ENCODE measurements at places on chromosomes 2 and 18. TPM values are rescaled to one million over a fixed set of nuclear protein-coding genes. Genes with fewer than 3 reads are reported as not detected.

DNA sequence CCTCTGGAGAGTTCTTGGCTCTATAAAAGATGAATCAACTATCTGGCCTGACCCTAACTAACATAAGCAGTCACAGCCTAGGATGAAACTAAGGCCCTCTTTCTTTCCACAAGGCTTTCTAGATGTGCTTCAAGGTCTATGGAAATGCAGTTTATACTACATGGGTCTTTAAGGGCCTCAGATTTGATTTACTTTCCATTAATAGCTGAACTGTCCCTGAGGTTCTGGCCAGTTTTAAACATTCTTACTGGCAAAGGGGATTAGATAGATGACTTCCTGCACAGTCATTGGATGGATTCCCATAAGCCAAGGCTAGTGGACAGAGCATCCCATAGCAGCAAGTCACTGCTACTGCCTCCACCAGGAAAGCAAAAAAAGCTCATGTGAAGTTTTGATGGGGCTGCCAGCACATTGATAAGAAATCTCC, 38.1 kb upstream of the LCLAT1 start:
- DNase-seq = no peak

DNA sequence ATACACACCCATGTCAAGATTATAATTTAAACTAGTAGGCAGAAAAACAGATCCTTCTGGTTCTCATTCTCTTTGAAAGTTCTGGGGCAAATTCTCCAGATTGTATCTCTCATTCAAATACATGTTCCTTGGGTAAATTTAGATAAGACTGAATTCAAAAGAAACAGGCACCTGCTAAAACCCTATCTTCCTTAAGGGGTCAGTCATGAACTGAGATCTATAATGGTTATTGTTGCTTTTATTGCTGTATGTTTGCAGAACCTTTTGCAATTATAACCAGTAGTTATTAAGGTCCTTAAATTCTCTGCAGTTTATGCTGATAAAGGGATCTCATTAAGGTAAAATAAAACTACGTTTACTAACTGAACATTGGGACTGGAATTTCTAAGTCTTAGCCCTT, 83.5 kb downstream of the MYO5B start:
- no peak for DNase-seq

DNA sequence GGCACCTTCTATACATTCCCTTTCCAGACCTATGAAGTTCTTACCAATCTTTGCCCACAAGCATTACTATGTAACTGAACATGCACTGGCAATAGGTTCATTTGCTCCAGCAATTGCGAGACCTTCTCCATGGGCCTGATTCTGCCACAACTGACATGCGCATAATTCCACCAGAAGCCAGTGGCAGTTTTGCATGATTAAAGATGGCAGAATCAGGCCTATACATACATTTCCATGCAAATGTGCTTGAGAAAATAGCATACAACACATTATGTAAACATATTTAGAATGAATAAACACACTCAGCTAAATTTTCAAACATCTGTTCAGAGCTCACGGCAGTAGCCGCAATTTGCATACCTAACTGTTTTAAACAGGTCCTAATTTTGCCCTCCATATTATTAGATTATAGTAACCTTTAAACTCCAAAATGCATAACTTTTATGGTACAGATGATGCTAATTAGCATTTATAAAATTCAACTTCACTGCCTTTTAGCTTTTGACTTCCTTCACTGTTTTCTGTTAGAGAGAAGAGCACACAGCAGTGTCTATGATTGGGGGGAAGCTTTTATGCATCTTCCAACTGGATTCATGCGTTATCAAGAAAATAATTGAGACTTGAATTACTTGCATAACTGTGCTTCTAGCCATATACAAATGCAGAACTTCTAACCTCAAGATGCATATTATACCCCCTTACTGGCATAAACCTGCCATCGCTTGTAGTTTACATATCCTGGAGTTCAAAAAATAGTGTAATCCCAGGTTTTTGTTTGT, 155.3 kb upstream of the CDH19 start:
- no peak for DNase-seq

DNA sequence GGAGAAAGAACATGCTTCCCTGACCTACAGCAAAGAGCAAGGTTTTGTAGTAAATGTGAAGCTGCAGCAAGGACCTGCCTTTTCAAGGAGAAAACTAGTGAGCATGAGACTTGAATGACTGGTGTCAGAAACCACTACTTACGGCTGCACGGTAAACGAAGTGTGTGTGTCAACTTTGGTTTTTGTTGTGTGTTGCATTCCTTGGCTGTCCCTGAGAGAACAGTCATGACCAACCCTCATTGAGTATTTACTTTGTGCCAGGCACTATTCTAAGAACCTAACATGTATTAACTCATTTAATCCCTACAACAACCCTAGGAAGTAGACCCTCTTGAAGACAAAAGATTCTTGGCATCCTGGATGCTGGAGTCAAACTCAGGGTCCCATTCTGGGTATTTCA, 22.8 kb downstream of the ACMSD start:
- no peak for DNase-seq

GRCh38 chr2:145094370-145094769, 574.5 kb upstream of the ZEB2 start:
- DNase-seq = no peak

- DNase-seq = no peak
Observed at GRCh38 chr2:3487432-3487831, 31.9 kb downstream of the ADI1 start.

DNA sequence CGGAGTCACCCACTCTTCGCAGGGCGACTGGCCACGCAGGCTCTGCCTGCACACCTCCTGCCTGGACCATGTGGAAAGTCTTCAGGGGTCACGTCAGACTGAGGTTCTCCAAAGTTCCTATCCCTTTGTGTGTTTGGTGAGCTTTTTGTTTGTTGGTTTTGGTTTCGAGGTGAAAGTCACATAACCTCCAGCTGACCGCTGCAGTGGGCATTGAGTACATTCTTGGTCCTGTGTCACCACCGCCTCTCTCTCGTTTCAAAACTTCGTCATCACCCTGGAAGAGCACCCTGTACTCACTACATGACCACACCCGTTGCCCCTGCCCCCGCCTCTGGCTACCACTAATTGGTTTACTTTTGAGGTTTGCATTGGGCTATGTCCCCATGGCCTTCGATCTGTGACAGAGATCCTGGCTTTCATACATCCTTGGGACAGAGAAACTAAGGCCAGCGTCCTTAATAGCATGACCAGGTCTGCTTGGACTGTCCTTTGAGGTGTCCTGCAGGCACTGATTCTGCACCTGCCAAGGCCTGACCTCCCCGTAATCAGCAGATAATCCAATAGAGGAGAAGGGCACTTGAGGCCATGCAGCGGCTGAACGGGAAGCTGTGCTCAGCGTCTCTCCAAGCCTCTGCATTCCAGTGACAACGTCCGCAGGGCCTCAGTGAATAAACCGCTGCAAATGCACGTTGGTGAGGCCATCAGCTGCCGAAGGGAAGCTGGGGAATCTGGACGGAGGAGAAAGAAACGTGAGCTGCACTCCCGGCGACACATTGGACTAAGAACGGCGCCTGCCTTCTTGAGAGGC, 46.8 kb downstream of the SH3BP4 start:
- no peak for DNase-seq

DNA sequence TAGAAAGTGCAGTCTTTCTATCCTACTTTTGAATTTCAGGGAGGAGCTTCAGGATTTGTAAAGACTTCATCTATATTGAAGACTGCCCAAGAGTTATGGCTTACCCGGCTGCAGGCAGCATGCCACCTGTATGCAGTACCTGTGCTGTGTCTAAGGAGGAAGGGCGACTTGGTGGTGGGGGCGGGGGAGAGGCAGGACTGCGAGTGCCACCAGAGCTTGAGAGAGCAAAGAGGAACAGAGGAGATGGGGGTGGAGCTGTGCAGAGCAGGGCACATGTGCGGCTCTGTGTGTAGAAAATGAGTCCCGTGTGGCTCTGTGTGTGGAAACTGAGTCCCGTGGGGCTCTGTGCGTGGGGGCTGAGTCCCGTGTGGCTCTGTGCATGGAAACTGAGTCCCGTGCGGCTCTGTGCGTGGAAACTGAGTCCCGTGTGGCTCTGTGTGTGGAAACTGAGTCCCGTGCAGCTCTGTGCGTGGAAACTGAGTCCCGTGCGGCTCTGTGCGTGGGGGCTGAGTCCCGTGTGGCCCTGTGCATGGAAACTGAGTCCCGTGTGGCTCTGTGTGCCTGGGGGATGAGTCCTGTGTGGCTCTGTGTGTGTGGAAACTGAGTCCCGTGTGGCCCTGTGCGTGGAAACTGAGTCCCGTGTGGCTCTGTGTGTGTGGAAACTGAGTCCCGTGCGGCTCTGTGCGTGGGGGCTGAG, 43.2 kb downstream of the LDLRAD4 start:
- no peak for DNase-seq

- no peak for DNase-seq
Observed at GRCh38 chr2:195017890-195018289, 639.1 kb upstream of the SLC39A10 start.

GRCh38 chr2:14779252-14779651, 146.7 kb downstream of the LRATD1 start:
- no peak for DNase-seq

- no peak for DNase-seq
Observed at GRCh38 chr2:239678186-239678490, 277.3 kb upstream of the HDAC4 start.

DNA sequence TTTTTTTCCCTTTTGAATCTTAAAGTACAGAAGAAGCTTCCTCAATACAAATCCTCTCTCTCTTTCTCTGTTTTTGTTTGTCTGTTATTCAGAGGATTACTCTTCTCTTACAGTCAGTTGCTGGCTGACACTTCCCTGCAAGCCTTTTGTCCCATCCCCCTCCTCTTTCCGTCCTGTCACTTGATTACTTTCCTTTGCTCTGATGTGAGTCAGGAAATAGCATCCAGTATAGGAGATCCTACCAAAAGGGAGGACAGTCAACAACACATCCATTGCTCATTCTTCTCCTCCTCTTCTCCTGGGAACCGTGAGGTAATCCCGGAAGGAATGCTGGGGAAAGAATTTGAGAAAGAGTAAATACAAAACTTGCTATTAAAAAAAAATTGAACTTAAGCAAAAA, 79.3 kb upstream of the SCN7A start:
- DNase-seq = no peak

GRCh38 chr18:12777500-12777944, 74.7 kb downstream of the PSMG2 start:
- no peak for DNase-seq

DNA sequence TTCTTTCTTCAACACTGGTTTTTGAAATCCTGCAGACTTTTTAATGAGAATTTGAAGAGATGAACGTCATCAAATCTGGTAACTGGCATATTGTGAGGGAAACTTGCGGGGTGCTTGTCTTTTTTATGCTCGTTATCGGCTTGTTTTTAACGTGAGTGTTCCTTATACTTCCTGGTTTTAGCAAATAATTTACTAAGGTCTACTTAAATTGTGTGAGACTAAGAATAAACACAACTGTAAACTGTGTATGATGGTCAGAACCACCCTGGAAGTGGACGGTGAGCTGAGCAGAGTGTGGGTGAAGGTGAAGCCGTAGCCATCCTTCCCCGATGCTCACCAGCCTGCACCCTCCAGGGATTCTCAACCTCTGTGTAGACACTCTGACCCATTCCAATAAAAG, 82.3 kb upstream of the CDC42EP3 start:
- no peak for DNase-seq

DNA sequence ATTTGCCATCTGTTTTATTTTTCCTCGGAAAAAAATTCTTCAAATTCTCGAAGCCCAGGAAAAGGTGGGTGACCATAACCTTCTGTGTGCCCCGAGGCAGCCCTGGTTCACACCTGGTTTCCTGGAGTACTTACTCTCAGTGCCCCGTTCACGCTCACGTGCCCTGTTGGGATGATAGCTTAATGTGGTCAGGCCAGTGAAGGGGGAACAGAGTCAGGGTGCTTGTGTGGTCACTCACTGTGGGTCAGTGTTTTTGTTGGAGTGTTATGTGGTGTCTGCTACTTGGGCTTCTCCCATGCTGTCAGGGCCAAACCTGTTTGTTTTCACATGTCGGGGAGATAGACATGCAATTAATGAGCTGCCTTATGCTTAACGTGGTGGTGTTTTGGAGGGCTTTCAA, 78.1 kb downstream of the MAP4K4 start:
- no peak for DNase-seq

DNA sequence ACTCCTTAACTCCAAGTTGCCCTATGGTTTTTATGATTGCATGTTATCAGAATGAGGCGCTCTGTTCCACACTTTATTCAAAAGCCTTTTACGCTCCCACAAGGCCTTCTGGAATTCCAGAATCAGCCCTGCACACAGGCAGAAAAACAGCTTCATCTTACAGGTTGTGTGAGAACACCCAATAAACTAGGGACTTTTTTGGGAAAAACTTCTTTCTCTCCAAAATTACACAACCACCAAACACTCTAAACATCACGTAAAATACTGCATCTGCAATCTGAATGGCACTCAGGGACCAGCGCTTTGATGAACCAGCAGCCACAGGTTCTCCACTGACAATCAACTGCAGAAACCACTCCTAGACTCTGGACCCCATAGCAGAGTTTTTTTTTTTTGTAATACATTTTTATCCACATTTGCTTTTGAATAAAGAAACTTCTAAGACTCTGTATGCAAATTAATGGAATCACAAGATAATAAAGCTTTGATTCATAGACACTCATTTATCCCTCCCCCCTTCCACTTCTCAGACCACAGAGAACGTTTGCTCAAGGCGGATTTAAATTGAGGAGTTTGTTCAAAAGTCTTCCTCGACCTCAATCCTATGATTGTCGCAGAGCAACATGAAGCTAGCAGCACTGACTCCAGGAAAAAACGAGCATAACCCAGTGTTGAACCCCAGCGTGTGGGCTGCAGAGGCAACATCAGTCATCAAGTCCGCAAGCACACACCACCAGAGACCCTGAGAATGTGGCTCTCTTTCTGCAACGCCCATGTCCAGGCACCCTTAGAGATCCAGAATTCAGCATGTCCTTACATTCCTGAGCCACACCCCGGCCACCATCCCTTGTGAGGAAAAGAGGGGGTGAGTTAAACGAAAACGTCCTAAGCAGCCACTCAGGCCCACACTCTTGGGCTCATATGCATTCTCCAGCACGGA, 116.5 kb downstream of the MBP start:
- no peak for DNase-seq

GRCh38 chr2:6343076-6343475, 522.6 kb downstream of the CMPK2 start:
- no peak for DNase-seq

DNA sequence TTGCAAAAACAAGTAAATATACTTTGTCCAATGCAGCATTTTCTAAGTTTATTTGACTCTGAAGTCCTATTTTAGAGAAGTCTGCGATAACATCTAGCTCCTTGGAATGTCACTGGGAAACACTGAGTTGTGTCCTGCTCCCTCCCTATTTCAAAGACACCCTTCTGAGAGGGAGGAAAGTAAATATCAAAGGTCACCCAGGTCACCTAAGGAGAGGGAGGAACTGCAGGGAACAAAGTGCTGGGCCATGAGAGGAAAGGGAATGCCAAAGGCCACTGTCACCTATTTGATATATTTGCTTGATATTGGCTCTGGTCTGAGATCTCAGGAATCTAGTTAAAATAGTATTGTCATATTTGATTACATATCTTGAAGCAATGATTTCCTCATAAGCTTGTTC, 201.3 kb downstream of the GCA start:
- DNase-seq = no peak

- DNase-seq = no peak
Observed at GRCh38 chr2:136156411-136156810, 38.5 kb upstream of the CXCR4 start.

Gene ALPP
- not detected for polyA plus RNA-seq

Gene SLC14A1
- 5.2 TPM for polyA plus RNA-seq

Gene REG3G
- polyA plus RNA-seq = not detected

Gene PGAP1
- 26.7 TPM for polyA plus RNA-seq

Gene CCDC148
- polyA plus RNA-seq = 7.3 TPM

Gene MAP4K3
- 72.1 TPM for polyA plus RNA-seq

All from renal pelvis (tissue), 12 donors.